ENCODE measurements at places on chromosomes 12 and 14. TPM values are rescaled to one million over a fixed set of nuclear protein-coding genes. Genes with fewer than 3 reads are reported as not detected.

ST8SIA1 gene
- 0.45 TPM for polyA plus RNA-seq

CYP27B1 gene
- polyA plus RNA-seq: 0.26 TPM

SOAT2 gene
- polyA plus RNA-seq: 0.12 TPM

CLEC6A gene
- polyA plus RNA-seq: not detected

DPY19L2 gene
- 5.0 TPM for polyA plus RNA-seq

NKX2-1 gene
- polyA plus RNA-seq: not detected

RNF212B gene
- not detected for polyA plus RNA-seq

FZD10 gene
- not detected for polyA plus RNA-seq

LTB4R gene
- 0.49 TPM for polyA plus RNA-seq

POTEM gene
- polyA plus RNA-seq: not detected

DNA sequence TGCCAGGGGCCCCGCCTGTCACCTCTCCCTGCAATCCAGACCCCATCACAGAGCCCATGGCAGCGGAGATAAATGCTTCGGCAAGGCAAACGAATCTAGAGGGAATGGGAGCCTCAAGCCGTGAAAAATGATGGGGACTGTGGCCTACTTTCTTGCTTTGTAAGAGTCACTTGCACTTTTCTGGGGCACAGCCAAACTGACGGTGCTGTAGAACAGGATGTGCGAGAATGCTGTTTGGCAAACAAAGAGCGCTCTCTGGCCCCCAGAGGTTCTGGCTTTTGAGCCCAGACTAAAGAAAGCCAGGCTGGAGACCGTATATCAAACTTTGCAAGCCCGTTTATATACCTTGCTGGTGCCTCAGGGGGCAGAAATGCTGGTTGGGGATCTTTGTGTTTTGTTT is 108.7 kb downstream of the CACNA1C start:
- peak; percentile 55 for DNase-seq

DNA sequence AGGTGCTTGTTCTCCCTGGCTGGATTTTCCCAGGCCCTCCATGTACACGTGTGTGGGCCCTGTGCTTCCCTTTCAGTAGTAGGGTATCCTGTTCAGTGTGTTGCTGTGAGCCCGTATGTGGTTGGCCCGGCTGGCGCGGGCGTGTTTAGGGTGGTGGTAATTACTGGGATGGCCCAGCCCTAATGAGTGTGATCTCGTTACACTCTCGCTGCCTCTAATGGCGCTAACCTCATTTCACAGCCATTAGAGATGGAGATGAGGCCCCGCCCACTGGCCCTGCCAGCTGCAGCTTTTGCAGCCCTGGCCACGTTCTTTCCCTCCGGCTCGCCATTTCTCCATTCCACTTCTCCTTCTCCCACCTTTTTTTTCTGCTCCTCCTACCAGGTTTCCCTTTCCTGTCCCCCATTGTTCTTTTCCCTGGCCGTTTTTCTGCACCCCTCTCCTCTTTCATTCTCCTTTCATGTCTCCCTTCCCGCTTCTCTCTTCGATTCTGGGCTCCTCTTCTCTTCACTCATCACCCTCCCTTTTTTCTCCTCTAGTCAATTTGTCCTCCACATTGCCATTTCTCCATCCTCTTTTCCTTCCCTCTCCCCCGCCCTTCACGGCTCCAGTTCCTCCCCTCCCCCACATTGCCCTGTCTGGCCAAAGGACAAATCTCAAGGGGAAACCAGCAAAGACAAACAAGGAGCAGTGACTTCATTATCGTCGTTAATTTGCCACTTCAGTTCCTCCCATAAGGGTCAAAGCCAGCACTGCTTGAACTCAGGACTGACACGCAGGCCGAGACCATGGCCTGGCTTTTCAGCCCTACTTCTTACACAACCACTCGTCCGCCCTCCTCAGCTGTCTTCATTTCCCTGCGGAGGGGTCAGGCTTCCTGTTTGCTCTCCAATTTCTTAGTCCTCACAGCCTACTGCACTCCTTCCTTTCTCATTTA is 6.8 kb downstream of the ZFHX2 start:
- no peak for DNase-seq

DNA sequence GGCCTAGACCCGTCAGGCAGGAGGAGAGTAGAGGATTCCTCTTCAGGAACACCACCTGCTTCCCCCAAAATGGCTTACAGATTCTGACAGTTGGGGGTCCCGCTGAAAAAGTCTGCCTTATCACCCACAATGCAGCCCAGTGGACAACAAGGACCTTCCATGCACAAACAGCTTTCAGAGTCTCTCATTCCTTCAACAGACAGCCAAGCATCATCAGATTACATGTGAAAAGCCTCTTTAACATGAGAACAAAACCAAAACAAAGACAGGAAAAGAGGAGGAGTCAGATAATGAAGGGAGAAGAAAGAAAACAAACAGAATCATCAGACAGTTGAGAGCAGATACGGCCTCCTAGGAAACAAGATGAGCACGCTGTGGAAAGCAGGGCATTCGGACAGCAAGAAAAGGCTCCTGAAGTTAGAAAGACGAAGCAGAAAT is 18.3 kb downstream of the KCTD10 start:
- peak; percentile 52 for DNase-seq

GRCh38 chr12:123573870-123574269 is 10.5 kb upstream of the TMED2 start:
- no peak for DNase-seq

DNA sequence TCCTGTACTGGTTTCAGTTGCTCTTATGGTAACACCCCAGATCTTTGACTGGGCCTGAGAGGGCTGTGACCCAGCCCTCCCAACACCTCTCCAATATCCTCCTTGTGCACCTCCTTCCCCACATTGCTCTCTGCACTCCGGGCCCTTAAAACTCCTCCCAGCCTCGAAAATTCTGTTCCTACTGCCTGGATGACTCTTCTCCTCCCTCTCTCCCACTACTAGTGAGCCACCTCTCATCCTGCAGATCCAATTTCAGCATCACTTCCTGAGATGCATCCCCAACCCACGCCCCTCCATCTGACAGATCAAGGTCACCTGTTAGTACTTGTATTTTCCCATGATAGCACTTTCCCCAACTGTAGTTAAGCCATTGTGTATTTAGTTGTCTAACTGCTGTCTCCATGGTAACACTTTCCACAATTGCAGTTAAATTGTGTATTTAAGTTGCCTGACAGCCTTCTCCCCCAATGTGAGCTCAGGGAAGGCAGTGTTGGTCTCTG is 11.5 kb upstream of the NT5DC3 start:
- DNase-seq: no peak

- DNase-seq: peak; percentile 6
These were observed 95.9 kb upstream of the DDHD1 start for GRCh38 chr14:53249059-53249458.

GRCh38 chr12:93039930-93040329 is 110.8 kb upstream of the EEA1 start:
- no peak for DNase-seq

DNA sequence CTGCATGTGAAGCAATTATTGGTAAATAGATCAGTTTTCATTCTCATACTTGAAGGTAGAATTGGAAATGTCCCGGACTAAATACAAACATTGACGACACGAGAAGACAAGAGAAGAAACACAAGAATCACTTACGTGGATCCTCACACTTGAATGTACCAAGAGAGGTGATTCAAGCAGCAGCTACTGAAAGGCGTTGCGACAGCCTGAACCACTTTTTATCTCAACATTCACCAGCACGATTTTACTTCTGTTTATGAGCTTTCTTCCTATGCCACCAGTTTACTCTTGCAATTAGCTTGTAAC is 3.6 kb upstream of the FZD10 start:
- no peak for DNase-seq

DNA sequence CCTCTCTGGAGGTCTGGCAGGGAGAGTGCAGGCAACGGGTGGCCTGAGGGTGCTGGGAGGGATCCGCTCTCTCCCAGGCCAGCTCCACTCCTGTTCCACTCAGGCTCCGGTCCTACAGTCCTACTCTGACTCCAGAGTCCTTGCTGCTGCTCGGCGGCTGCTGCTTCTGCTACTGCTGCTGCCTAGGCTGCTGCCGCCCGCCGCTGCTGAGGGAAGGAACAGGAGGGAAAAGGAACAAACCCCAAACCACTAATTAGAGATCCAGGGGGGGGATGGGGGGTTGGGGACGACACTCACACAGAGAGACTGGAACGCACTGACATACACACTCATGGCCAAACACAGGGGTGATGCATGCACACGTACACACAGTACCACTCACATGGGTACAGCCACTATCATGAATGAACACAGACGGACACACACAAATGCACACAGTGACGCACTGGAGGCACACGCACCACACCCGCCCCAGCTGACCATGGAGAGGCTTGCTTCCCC is at the start of gene SP7:
SP7 (minus strand) TSS at position 174 of the 501 bp plus-strand sequence. CDS start 708 bp downstream, outside the sequence.
- no peak for DNase-seq

DNA sequence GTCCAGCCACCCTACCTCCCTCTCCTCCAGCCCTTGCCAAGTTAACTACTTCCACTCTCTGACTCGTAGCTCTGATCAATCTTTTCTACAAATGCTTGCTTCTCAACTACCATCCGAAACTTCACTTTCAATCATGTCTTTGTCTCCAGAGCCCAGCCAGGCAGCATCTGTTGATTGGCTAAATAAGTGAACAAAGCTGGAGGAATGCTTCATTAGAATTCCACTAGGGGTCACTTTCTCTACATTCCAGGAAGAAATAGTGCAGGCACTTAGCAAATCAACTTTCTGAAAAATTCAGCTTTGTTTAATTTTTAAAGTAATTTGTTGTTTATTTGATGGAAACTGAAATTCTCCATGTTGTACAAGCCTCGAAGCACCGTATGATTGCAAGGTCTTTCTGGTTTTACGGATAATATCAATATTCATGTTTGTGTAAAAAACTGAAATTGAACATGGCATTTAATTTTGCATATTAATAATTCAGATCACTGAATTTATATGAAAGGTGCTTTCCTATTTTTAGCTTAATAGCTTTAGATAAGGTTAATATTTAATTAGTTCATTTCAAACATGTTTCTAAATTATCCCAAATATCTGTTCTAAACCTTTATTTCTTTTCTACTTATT is 32.4 kb upstream of the HELB start:
- DNase-seq: peak; percentile 54

GRCh38 chr12:27207615-27208413 is 36.3 kb upstream of the STK38L start:
- DNase-seq: no peak

DNA sequence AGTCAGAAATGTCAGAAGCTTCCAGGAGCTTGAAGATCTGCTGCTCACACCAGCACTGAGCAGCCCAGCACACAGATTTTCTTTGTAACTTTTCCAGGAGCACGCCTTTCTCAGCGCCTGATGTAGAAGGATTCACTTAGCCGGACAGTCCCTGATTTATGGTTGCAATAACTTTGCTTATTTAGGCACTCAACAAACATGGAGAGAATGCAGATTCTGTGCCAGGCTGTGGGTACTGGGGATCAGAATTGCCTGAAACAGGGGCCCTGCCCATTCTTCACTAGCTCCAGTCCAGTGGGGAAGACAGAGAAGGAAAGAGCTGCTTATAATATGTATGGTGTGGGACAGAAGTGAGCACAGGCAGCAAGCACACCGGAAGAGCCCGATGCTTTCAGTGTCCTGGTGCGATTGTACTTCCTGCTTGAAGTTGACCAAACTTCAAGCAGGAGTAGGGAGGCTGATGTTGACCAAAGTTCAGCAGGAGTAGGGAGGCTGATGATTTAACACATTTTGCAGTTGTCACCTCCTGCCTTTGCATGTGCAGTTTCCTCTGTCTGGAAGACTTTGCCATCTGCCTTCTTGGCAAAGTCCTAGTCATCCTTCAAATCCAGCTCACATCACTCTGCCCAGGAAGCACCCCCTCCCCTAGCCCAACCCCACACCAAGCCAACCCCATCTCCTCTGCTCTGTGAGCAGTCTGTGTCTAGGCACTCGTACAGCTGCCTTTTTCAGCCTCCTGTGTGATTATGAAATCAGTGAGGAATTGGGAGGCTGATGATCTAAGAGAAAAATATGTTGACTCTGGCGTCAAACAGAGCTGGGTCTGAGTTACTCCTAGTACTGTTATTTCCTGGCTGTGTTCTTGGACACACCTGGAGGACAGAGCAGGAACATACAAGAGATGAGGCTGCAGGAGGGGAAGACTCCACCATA is 12.0 kb upstream of the PRIMA1 start:
- no peak for DNase-seq

- DNase-seq: no peak
These were observed 381.6 kb downstream of the DPF3 start for GRCh38 chr14:72512281-72512680.

- no peak for DNase-seq
These were observed 171.6 kb downstream of the CALM1 start for GRCh38 chr14:90568405-90568804.
